Heart right ventricle (tissue), 16 donors: ENCODE measurements at places on chromosomes 5 and 9.

DNA sequence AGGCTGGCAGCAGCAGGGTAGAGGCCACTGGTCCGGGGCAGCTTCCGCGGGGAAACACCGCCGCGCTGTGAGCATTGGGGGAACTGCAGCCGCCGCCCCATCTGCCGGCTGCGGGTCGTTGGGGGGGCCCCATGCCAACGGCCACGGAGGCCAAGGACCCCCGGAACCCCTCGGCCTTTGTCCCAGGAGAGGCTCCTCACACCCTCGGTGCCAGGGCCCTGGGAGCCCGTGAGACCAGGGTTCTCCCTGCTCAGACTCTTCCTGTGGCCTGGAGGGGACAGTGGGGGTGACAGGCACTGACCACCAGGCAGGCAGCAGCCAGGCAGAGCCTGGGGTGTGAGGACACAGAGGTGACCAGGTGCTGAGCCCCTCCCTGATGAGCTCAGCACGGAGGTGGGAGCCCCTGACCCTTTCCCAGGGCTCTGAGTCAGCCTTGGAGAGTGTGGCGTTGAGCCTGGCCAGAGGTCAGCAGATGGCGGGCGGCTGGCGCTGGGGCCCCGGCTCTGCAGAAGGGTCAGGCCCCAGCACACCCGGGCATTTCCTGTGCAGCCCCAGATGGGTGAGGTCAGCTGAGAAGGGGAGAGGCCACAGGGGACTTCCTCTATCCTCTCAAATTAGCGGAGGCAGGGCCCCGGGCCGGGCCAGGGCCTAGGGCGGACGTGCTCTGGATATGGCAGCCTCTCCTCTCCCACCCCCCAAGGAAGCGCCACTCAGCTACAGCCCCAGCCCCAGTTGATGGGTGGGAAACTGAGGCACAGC is 17.9 kb upstream of the EGFL7 start:
- peaks cover 94% of the 10 kb centered on the region for H3K4me1 ChIP-seq
- H3K4me3 ChIP-seq, result peak overlapping the region; percentile 62
- H3K27ac ChIP-seq, result peak overlapping the region; percentile 96
- peak; percentile 92 for DNase-seq
- peaks cover 43% of the 10 kb centered on the region for H3K27me3 ChIP-seq

DNA sequence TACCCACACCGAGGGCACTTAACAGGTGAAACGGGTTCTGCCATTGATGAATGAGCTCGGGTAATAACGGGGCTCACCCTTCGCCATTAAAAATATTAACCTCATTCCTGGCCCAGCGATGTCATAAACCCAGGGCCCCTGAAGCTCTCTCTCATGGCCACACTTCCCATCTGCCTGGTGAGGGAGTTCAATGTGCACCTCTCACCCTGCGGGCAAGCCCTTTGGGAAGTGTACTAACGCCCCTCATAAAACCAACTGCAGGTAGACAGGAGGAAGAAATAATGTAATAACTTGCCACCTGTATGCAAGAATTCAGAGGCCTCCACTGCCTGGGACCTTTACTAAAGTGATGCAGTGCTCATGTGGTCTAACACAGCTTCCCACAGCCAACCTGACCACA is 35.1 kb downstream of the SHB start:
- H3K4me1 ChIP-seq, result peaks cover 27% of the 10 kb centered on the region
- no peaks in the 10 kb centered on the region for H3K36me3 ChIP-seq
- no peak for DNase-seq
- H3K27ac ChIP-seq, result no peak overlapping the region
- H3K27me3 ChIP-seq, result no peaks in the 10 kb centered on the region

- no peaks in the 10 kb centered on the region for H3K27me3 ChIP-seq
- no peak overlapping the region for H3K4me3 ChIP-seq
- DNase-seq, result no peak
- no peaks in the 10 kb centered on the region for H3K36me3 ChIP-seq
Measured at GRCh38 chr9:81526587-81526986, 162.8 kb downstream of the TLE1 start.

GRCh38 chr5:74028406-74028805 is 402.4 kb downstream of the ARHGEF28 start:
- no peaks in the 10 kb centered on the region for H3K4me1 ChIP-seq
- no peak overlapping the region for H3K4me3 ChIP-seq
- no peaks in the 10 kb centered on the region for H3K27me3 ChIP-seq
- H3K27ac ChIP-seq, result no peak overlapping the region
- DNase-seq, result no peak

- H3K27ac ChIP-seq, result no peak overlapping the region
- H3K36me3 ChIP-seq, result no peaks in the 10 kb centered on the region
- H3K4me1 ChIP-seq, result no peaks in the 10 kb centered on the region
- H3K4me3 ChIP-seq, result no peak overlapping the region
- DNase-seq, result no peak
- no peaks in the 10 kb centered on the region for H3K27me3 ChIP-seq
Measured at GRCh38 chr5:122062205-122062604, 15.9 kb downstream of the LOX start.

DNA sequence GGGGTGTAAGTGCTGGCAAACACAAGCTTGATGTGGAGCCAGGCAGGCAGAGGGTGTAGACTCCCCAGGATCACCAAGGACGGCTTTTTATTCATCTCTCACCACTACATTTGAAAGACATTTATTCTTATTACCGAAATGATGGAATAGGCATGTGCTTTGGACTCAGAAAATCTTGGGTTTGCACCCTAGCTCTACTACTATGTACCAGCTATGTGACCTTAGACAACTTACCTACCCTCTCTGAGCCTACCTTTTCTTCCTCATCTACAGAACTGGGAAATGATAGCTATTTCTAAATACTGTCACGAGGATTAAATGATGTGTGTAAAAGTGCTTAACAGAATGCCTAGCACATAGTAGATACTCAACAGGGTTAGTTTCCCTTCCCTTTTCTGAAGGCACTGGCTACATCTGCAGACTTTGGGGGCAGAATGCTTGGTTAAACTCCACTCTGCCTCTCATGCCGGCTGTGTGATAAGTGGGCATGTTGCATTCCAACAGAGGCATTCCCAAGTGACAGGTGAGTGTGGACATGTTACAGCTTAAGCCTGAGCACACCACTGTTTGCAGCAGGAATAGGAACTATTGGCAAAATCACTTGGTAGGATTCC is 94.8 kb downstream of the SLC1A3 start:
- no peaks in the 10 kb centered on the region for H3K27me3 ChIP-seq
- peak overlapping the region; percentile 74 for H3K27ac ChIP-seq
- DNase-seq, result peak; percentile 50
- H3K36me3 ChIP-seq, result no peaks in the 10 kb centered on the region
- H3K4me1 ChIP-seq, result peaks cover 46% of the 10 kb centered on the region

DNA sequence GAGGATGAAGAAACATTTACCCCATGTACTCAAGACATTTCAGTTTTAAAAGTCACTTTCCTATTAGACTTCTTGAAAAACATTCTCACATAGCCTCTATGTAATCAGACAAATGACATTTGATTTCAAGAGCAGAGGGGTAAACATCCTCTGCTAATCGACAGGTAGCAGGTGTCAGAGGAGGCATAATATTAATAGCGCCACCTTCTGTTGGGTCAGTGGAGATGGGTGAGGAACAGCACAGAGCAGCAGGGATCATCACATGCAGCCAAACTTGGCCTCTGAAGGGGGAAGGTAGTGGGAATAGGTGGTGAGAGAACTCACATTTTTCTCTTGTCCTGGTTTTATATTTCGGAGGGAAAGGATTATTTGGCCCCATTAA is 3.3 kb upstream of the LSM11 start:
- H3K4me1 ChIP-seq, result peaks cover 10% of the 10 kb centered on the region
- peaks cover 50% of the 10 kb centered on the region for H3K36me3 ChIP-seq
- H3K4me3 ChIP-seq, result no peak overlapping the region
- DNase-seq, result no peak
- H3K27me3 ChIP-seq, result no peaks in the 10 kb centered on the region

DNA sequence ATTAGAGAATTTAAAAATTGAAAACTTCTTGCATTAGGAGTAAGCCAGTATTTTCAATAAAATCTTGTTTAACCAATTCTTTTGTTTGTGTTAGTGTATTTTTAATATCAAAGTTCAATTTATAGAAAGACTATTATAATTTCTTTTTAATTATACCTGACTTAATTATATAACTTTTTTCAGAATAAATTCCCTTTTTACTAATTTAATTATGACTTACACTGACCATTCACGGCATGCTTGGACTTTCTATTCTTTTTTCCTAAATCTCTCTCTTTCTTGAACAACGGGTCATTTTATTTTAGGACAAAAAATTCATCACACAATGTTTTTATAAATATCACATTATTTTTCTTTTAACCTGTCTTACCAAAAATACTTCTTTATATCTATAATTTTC is 555.3 kb upstream of the PTGER4 start:
- H3K4me3 ChIP-seq, result no peak overlapping the region
- DNase-seq, result no peak
- H3K27ac ChIP-seq, result no peak overlapping the region
- no peaks in the 10 kb centered on the region for H3K4me1 ChIP-seq
- no peaks in the 10 kb centered on the region for H3K27me3 ChIP-seq

DNA sequence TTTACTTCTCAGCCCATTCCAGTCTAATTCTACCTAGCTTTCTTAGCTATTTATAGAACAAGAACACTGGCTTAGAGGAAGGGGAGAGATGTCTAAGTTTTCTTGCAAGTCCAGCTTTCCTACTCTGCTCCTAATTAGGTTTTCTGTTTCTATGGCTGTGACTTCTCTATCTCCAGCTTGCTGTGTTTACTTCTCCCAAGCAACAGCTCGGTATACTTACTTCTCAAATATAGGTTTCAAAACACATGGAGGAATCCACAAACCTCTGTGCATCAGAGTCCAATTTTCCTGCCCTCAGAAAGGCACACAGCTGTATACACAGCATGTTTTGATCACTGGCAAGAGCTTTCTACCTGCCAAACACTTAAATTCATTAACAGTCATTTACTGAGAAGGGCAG is 17.4 kb upstream of the HMGCR start:
- DNase-seq, result no peak
- H3K4me3 ChIP-seq, result no peak overlapping the region
- no peaks in the 10 kb centered on the region for H3K27me3 ChIP-seq
- no peaks in the 10 kb centered on the region for H3K4me1 ChIP-seq
- H3K36me3 ChIP-seq, result no peaks in the 10 kb centered on the region
- peak overlapping the region; percentile 44 for H3K27ac ChIP-seq

DNA sequence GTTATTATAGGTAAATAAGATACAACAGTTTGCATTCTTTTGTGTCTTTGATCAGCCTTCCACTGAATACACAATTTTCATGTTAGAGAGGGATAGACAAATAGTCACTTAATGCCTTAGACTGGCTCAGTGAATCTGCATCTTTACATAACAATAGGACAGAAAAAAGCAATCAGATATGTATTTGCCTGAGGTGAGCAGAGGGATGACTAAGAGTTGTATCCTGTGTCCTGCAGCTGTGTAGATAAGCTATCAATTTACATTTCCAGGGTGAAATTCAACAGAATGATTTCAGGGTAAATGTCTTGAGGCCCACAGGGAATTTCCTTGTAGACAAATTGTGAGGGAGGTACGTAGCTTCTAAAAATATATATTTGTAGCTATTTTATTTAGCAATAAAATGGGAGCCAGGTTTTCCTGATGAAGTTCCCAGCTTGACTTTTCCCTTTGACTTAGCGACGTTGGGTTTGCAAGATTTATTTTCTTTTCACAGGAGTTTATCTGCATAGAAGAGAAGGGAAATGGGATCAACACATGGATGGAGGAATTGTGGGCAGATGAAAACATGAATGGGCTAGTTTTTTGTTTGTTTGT is 586.1 kb upstream of the CDH6 start:
- no peak overlapping the region for H3K4me3 ChIP-seq
- DNase-seq, result no peak
- H3K4me1 ChIP-seq, result no peaks in the 10 kb centered on the region
- no peak overlapping the region for H3K27ac ChIP-seq
- no peaks in the 10 kb centered on the region for H3K27me3 ChIP-seq

- no peaks in the 10 kb centered on the region for H3K4me1 ChIP-seq
- no peak for DNase-seq
- no peaks in the 10 kb centered on the region for H3K36me3 ChIP-seq
- no peak overlapping the region for H3K27ac ChIP-seq
Measured at GRCh38 chr9:101131326-101131725, 102.8 kb downstream of the PLPPR1 start.
